ENCODE measurements at places on chromosomes 2 and 18. TPM values are rescaled to one million over a fixed set of nuclear protein-coding genes. Genes with fewer than 3 reads are reported as not detected.

SMCHD1 gene
- total RNA-seq: 98.9 TPM

GLI2 gene
- not detected for total RNA-seq

RAX gene
- total RNA-seq: not detected

GRCh38 chr2:115422004-115422634 lies 979.7 kb downstream of the DPP10 start:
- no peaks in the 10 kb centered on the region for H3K27me3 ChIP-seq
- no peak for DNase-seq
- H3K4me1 ChIP-seq: no peaks in the 10 kb centered on the region
- no peak overlapping the region for H3K4me3 ChIP-seq

MALL gene
- total RNA-seq: not detected

CERKL gene
- total RNA-seq: 0.11 TPM

GRCh38 chr2:120873958-120874887 lies 138.6 kb downstream of the GLI2 start:
- H3K27me3 ChIP-seq: peaks cover 3% of the 10 kb centered on the region
- no peaks in the 10 kb centered on the region for H3K36me3 ChIP-seq
- H3K4me1 ChIP-seq: no peaks in the 10 kb centered on the region
- H3K4me3 ChIP-seq: no peak overlapping the region
- DNase-seq: no peak
- no peak overlapping the region for H3K27ac ChIP-seq

GRCh38 chr2:215787025-215787424 lies 226.3 kb downstream of the MREG start:
- peaks cover 7% of the 10 kb centered on the region for H3K27me3 ChIP-seq
- no peak for DNase-seq
- no peak overlapping the region for H3K4me3 ChIP-seq
- no peaks in the 10 kb centered on the region for H3K36me3 ChIP-seq
- H3K27ac ChIP-seq: no peak overlapping the region
